ENCODE measurements at places on chromosomes 2 and 18.

DNA sequence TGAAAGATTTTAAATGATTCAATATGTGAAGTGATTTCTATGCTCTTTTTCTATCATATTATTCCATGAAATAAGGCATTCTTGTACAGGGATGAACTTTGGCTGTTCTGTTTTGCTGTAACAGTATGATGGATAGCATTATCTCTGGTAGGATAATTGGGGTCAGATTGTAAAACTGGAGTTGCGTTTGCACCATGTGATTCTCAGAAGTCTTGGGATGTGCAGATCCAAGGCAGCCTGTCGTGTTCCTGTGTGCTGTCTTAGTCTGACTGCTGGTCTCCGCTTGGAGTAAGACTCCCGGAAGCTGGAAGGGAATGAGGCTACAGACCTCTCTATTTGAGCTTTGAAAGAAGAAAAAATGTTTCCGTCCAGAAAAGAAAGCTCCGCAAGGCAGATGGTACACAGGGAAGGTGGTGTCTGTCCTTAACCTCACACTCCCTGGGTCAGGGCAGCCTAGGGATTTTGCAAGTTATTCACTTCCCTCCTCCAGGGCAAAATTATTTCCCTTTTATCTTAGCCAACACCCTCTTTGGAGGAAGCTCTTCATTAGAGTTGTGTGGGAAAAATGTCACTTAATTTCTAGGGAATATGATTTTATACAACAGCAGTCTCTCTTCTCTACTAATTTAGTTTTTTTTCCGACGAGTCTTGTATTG is 250.6 kb downstream of the PTPRM start:
- DNase-seq: no peak

- no peak for DNase-seq
Observed at GRCh38 chr2:9844576-9844975, 1.3 kb downstream of the TAF1B start.

- DNase-seq: peak; percentile 64
Observed at GRCh38 chr2:234495251-234496054, 1.4 kb downstream of the ARL4C start.

GRCh38 chr2:227443889-227444568 is 27.9 kb upstream of the AGFG1 start:
- no peak for DNase-seq

- DNase-seq: no peak
Observed at GRCh38 chr2:58055033-58055786, 8.6 kb downstream of the VRK2 start.

- no peak for DNase-seq
Observed at GRCh38 chr18:6013171-6013810, 118.0 kb upstream of the TMEM200C start.

DNA sequence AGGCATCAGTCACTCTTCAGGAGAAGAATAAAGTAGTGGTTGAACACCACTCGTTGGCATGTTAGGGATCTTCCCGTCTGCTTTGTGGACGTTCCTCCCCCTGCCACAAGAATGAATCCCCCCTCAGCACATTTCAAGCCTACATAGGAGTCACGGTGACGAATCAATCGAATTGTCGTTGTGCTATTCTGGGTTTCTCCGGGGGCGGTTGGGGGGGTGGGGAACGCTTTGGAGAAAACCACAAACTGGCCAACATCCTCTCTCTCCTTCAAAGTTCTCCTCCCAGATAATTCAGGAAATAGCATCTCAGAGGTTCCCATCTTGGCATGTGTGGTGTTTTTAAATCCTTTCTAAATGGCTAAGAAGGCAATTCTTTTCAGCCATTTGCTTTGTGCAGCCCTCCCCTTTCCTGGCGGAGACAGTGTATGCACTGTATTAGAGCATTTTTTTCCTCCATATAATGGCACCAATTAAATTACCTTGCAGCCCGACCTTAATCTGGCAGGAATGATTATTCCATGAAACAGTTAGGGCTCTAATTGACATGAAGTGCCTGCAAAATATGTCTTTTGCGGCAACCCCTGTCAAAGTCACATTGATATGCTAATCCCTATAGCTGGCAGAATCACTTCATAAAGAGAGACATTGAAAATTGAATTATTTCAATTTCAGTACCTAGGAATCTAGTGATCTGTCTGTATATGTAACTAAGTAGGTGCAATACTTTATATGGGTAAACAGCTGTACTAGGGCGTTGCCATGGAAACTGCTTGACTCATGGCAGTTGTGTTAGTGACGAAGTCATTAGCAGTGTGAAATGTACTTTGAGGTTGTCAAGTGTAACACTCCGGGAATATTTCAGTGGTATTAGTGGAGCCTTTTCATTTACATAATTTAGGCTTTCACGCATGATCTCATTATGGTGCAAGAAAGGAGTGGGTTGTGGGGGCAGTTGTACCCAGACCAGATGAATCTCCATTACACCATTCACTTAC is 323.4 kb upstream of the SLC14A2 start:
- no peak for DNase-seq

DNA sequence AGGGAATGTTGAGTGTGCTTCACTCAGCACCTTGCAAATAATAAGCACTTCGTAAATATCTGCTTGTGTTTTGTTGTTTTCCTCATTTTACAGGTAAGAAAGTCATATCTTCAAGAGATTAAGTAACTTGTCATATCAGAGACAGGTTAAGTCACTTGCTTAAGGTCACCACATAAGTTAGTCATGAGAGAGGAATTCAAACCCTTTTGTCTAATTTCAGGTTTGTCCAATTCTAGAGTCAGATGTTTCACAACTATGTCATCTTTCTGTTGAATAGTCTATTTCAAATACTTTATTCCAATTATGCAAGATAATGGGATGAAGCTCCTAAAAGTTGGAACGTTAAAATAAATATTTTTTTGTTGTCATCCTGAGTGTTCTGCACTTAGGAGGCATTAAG is 13.5 kb upstream of the CUL3 start:
- no peak for DNase-seq

GRCh38 chr2:168780669-168781071 is 21.8 kb upstream of the NOSTRIN start:
- DNase-seq: no peak

DNA sequence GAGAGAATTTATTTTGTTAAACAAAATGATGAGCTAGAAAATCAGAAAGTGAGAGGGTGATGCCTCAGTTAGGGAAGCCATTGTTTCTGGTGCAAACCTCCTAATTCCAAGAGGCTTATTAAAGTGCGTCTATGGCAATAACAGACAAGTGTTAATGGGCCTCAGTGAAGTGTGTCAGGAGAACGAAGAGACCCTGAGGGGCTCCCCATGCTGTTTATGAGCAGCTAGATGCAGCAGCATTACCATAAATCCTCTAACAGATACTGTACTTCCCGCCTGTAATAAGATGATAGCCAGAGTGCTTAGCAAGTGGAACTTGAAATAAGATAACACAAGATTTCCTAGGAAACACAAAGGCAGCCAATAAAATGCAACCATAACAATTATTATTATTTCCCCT is 157.4 kb downstream of the MYT1L start:
- no peak for DNase-seq

DNA sequence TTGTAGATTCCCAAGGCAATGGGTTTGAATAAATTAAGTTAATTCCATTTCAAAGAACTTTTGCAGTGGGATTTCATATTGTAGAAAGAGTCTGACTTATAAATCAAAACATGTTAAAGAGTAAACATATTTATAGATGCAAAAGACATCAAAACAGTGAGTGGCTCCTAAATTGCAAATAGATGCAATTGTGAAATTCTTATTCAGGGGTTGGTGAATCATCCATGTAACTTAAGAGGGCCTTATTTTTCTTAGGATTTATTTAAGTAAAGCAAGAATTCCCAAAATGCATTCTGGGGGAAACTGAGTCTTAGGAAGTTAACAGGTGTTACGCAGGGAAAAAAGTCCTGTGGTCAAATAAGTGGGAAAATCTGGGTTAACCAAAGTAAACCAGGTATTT is 11.3 kb downstream of the TANC1 start:
- no peak for DNase-seq

DNA sequence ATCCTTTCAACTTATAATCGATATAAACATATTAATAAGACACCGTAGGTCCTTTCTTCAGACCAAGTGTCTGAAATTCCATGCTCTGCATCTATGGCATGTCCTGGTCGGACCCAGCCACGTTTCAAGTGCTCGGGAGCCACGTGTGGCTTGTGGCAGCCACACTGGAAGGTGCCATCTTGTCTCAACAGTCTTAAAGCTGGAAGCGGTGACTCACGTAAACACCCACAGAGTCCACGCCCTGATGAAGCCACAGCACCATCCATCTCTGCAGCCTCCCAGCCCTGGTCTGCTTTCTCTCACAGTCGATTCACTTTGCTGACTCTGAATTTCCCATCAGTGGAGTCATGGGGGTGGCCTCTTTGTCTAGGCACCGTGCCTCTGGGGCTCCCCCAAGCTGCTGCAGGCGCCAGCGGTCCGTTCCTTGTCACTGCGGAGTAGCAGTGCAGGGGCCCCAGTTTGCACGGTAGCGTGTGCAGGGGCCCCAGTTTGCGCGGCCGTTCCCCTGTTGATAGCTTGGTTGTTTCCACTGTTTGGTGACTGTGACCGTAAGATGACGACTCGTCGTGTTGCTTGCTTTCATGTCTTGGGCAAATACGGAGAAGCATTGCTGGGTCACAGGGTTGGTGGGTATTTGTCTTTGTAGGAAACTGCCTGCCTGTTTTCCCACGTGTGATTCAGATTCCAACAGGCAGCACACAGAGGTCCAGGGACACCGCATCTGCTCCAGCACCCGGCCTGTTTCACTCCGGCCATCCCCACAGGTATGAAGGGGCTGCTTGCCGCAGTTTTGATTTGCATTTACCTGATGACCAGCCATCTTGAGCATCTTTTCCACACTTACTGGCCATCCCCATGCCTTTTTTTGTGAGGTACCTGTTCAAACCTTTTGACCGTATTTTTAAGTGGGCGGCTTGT is 240.3 kb downstream of the HDAC4 start:
- DNase-seq: peak; percentile 9

- DNase-seq: no peak
Observed at GRCh38 chr2:233853883-233854240, 473 bp downstream of the HJURP start.

DNA sequence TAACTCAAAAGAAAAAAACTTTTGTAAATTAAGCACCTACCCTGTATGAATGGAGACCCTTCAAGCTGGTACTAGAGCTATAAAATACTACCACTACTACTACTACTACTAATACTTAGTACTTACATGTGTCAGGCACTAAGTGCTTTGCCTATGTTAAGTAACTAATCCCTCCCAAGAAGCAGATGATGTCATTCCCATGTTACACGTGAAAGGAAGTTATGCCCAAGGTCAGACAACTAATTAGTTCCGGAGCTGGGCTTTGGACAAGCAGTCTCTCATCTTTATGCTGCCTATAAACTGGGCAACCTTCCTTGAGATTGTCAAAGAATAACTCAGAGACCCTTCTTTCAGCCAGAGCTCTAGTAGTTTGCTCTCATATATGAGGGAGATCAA is 13.9 kb upstream of the ATP6V1B1 start:
- no peak for DNase-seq

DNA sequence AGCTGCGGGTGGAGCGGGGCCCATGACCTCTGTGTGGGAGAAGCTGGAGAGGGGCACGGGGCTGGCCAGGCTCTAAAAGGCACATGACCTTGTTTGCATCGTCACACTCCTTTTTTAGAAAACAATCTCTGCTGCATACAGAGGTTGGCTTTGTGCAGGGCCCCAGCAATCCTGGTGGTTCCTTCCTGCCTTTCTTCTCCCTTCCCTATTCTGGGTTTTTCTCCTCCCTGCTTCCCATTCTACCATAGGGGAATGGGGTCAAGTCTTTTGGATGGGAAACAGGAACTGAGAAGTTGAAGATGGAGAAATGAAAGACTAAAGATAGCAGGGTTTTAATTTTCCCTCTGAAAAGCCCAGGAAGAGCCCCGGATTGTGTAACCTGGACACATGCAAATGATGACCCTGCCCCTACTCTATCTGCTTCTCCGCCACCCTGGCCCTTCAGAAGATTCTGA is 53.9 kb downstream of the ASAP2 start:
- no peak for DNase-seq

- no peak for DNase-seq
Observed at GRCh38 chr2:201108341-201108740, 7.6 kb upstream of the CFLAR start.

GRCh38 chr2:179751163-179751809 is 110.1 kb downstream of the ZNF385B start:
- DNase-seq: no peak

DNA sequence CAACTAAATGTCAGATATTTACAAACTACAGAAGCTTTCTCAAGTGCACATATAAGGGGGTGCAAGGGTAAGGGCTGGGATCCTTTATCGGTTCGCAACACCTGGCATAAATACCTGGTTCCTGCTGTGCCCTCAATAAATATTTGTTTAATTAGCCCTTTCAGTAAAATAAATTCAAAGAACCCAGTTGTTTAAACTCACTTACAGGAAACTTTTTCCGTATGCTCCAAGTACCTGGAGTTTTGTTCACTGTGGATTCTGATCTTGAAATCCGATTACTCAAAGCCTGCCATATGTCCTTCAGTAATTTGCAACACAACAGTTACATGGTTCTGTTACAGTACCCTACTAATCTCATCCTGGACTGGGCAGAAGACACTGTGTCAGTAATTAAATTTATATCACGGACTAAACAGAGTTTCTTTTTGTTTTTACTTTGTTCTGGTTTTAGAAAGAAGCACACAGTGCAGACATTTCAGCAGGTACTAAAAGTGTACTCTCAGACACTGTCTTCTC is 36.9 kb downstream of the TBC1D8 start:
- no peak for DNase-seq

DNA sequence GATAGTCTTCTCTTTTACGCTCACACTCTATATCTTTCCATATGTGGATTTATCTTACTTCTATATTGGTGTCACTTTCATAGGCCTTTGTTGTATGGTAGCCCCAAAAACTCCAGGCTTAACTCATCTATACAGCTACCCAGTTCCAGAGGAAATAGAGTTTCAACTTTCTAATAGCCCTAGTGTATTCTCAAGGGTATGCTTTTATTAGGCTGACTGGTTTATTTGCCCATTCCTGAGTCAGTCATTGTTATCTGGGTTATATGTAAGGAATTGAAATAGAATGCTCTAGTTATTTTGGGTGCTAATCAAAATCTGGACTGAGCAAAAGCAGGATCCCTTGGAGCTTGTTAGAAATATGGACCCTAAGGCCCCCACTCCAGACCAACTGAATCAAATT is 307.4 kb upstream of the KCNJ3 start:
- no peak for DNase-seq

DNA sequence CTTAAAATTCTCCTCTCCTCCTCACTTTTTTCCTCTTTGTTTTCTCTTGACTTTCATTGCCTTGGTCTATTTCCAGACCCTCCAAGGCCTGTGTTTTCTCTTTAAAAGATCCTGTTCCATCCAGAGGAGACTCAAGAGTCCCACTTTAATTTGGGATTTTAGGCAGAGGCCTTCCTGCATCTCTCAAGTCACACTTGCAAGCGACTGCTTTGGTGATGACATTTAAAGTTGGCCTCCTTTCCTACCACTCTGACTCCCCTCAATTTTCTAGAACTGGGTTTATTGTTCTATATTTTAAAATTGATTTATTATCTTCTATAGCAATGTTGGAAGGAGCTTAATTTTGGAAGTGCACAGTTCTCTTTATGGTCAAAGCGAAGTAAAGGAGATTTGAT is 16.3 kb downstream of the ASAP2 start:
- DNase-seq: no peak

Measured in activated naive CD8-positive, alpha-beta T cell treated with anti-CD3 and anti-CD28 coated beads, Interleukin-2, amount 10 ng/mL, durations not matched to agents 7 days and 5 days (primary cell).